ENCODE measurements at places on chromosomes 13 and 19. TPM values are rescaled to one million over a fixed set of nuclear protein-coding genes. Genes with fewer than 3 reads are reported as not detected.

GRCh38 chr13:114017028-114017630 lies 43.3 kb upstream of the C13orf46 start:
- H3K36me3 ChIP-seq: no peaks in the 10 kb centered on the region
- no peak overlapping the region for H3K4me3 ChIP-seq
- H3K4me1 ChIP-seq: no peaks in the 10 kb centered on the region
- no peaks in the 10 kb centered on the region for H3K27me3 ChIP-seq
- DNase-seq: no peak

GRCh38 chr19:51460164-51460992 lies 2.1 kb upstream of the SIGLEC8 start:
- DNase-seq: no peak
- no peaks in the 10 kb centered on the region for H3K4me1 ChIP-seq
- no peaks in the 10 kb centered on the region for H3K27me3 ChIP-seq
- H3K36me3 ChIP-seq: no peaks in the 10 kb centered on the region
- no peak overlapping the region for H3K27ac ChIP-seq
- peak overlapping the region; percentile 40 for H3K4me3 ChIP-seq

Gene SIGLECL1
- not detected for total RNA-seq

- H3K4me1 ChIP-seq: peaks cover 2% of the 10 kb centered on the region
- peak overlapping the region; percentile 2 for H3K4me3 ChIP-seq
- H3K36me3 ChIP-seq: no peaks in the 10 kb centered on the region
- H3K27me3 ChIP-seq: peaks cover 2% of the 10 kb centered on the region
- no peak overlapping the region for H3K27ac ChIP-seq
Measured at GRCh38 chr19:291561-292280, 518 bp upstream of the PLPP2 start.

Gene SPTBN4
- total RNA-seq: 1.1 TPM

Gene NAXD
- 34.1 TPM for total RNA-seq

- H3K27ac ChIP-seq: no peak overlapping the region
- H3K27me3 ChIP-seq: no peaks in the 10 kb centered on the region
- H3K4me3 ChIP-seq: no peak overlapping the region
- no peaks in the 10 kb centered on the region for H3K36me3 ChIP-seq
Measured at GRCh38 chr13:89822467-89822866, 1525.0 kb upstream of the MIR17HG start.

- no peaks in the 10 kb centered on the region for H3K27me3 ChIP-seq
- no peak for DNase-seq
- H3K36me3 ChIP-seq: peaks cover 64% of the 10 kb centered on the region
- H3K27ac ChIP-seq: no peak overlapping the region
- H3K4me3 ChIP-seq: no peak overlapping the region
- no peaks in the 10 kb centered on the region for H3K4me1 ChIP-seq
Measured at GRCh38 chr13:102648046-102648445, 46.8 kb downstream of the METTL21C start.

Gene CEACAM5
- not detected for total RNA-seq

Gene CABP5
- total RNA-seq: not detected

DNA sequence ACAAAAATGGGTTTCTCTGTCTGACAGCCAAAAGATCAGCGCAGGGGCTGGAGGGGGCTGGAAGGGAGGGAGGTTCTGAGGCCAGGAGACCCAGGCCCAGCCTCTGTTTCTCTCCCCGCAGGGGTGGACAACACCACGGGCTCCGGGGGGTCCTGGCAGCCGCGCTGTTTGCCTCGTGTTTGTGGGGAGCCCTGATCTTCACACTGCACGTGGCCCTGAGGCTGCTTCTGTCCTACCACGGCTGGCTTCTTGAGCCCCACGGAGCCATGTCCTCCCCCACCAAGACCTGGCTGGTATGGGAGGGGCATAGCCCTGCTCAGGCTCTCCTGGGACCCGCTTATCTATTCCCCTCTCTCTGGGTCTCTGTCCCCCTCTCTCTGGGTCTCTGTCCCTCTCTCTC lies 9.6 kb downstream of the CPT1C start:
- no peak overlapping the region for H3K27ac ChIP-seq
- no peaks in the 10 kb centered on the region for H3K27me3 ChIP-seq
- no peaks in the 10 kb centered on the region for H3K36me3 ChIP-seq
- DNase-seq: no peak

Gene SCGB2B2
- total RNA-seq: 0.50 TPM

- H3K36me3 ChIP-seq: no peaks in the 10 kb centered on the region
- H3K27me3 ChIP-seq: no peaks in the 10 kb centered on the region
- no peak overlapping the region for H3K27ac ChIP-seq
- no peak for DNase-seq
Measured at GRCh38 chr13:34176633-34177032, 358.7 kb downstream of the RFC3 start.

DNA sequence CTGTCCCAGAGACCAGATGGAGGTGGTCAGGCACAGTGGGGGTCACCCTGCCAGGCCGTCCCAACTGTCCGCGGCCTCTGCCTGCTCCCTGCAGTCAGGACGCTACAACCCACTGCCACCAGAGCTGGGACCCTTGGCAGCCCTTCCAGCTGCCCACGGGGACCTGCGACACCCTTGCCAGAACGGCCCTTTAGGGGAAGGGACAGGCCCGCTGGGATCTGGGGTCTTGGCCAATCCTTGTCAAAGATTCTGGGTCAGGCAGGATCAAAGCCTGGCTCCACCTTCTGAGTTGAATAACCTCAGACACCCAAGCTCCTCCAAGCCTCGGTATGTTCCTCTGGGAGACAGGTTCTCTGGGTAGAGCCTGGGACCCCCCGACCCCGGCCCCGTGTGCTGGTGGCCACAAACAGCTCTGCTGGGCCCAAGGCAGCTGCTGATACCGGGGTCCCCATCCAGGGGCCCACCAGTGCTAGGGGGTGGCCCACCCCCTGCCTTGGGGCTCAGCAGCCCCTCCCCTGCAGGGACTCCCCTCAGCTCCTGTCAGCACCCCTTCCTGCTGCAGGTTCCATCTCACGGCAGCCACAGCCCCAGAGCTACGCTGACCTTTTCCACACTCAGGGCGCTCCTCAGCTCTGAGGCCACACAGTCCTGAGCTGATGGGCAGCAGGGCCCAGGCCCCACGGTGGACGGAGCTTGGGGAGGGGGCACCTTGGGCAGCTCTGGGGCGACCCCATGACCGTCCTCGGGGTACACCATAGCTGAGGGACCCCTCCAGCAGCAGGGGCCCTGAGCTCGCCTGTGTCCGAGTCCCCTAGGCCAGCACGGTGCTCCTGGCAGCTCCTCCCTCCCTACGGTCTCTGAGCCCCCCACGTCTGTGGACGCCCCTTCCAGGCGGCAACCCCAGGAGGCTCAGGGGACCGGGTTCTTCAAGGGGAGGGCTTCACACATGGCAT lies 18.4 kb downstream of the SBNO2 start:
- no peak for DNase-seq
- H3K4me3 ChIP-seq: peak overlapping the region; percentile 40
- H3K27ac ChIP-seq: peak overlapping the region; percentile 99
- H3K27me3 ChIP-seq: no peaks in the 10 kb centered on the region
- H3K36me3 ChIP-seq: peaks cover 3% of the 10 kb centered on the region

DNA sequence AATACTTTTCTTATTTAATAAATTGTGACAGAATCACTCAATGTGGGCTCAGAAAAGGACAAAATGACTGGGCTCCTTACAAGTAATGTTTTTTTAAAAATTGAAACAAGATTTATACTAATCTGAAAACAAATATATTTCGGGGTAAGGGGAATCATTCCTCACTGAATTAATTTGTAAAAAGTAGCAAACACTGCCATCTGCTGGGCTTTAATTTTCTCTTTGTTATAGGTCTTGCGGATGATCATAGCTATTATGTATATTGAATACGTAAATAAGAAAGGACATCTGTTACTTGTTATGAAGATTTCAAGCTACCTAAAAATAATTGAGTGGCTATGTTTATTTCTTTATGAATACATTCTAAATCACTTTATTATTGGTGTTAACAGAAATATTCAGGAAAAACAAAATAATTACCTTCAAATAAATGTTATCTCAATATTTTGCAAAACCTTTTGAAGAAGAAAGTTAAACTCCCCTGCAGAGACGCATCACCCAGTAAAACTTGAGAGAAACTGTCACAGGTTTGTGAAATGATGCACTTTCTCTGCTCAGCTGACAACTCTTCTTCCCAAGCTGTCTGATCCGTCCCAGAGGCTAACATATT lies 17.8 kb upstream of the ENOX1 start:
- H3K4me1 ChIP-seq: no peaks in the 10 kb centered on the region
- no peak overlapping the region for H3K4me3 ChIP-seq
- H3K36me3 ChIP-seq: no peaks in the 10 kb centered on the region
- H3K27ac ChIP-seq: no peak overlapping the region
- DNase-seq: no peak
- no peaks in the 10 kb centered on the region for H3K27me3 ChIP-seq

GRCh38 chr19:11087870-11088505 lies 1.3 kb upstream of the LDLR start:
- peak overlapping the region; percentile 95 for H3K27ac ChIP-seq
- DNase-seq: no peak
- H3K36me3 ChIP-seq: no peaks in the 10 kb centered on the region
- peak overlapping the region; percentile 43 for H3K4me3 ChIP-seq

Gene U2AF2
- 66.6 TPM for total RNA-seq

GRCh38 chr13:77545626-77546412 lies 10.3 kb downstream of the SCEL start:
- H3K36me3 ChIP-seq: no peaks in the 10 kb centered on the region
- no peak overlapping the region for H3K27ac ChIP-seq
- DNase-seq: no peak

GRCh38 chr19:31269425-31270127 lies 79.7 kb downstream of the TSHZ3 start:
- H3K36me3 ChIP-seq: no peaks in the 10 kb centered on the region
- H3K27ac ChIP-seq: no peak overlapping the region
- H3K4me1 ChIP-seq: no peaks in the 10 kb centered on the region

Gene FFAR3
- total RNA-seq: 0.33 TPM

Gene PSG3
- total RNA-seq: not detected

- no peaks in the 10 kb centered on the region for H3K36me3 ChIP-seq
- H3K4me1 ChIP-seq: no peaks in the 10 kb centered on the region
- no peak for DNase-seq
- no peak overlapping the region for H3K4me3 ChIP-seq
Measured at GRCh38 chr13:47005756-47006414, 109.0 kb upstream of the HTR2A start.

DNA sequence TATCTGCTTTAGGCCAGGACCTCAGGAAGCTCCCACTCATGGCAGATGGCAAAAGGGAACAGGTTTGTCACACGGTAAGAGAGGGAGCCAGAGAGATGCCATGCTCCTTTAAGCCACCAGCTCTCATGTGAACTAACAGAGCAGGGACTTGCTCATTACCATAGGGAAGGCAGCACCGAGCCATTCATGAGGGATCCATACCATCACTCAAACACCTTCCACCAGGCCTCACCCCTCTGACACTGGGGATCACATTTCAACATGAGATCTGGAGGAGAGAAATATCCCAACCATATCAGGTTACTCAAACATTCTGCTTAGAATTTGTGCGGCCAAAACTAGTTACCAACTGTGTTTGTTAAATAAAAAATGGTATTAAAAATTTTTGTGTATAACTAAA lies 427.0 kb downstream of the UQCRFS1 start:
- no peaks in the 10 kb centered on the region for H3K36me3 ChIP-seq
- H3K4me1 ChIP-seq: no peaks in the 10 kb centered on the region
- H3K27ac ChIP-seq: no peak overlapping the region
- H3K27me3 ChIP-seq: no peaks in the 10 kb centered on the region

Gene KCNJ14
- total RNA-seq: 0.23 TPM

- H3K4me3 ChIP-seq: peak within 1 kb of the TSS; percentile 3
- no peaks in the 10 kb centered on the region for H3K4me1 ChIP-seq
- DNase-seq: no peak
- H3K36me3 ChIP-seq: no peaks in the 10 kb centered on the region
- H3K27me3 ChIP-seq: no peaks in the 10 kb centered on the region
- peak within 1 kb of the TSS; percentile 43 for H3K27ac ChIP-seq
Measured at GRCh38 chr19:8577247-8577646, at the start of gene MYO1F. MYO1F (minus strand) TSS chr19:8577442; CDS start chr19:8577309, 133 bp downstream.

DNA sequence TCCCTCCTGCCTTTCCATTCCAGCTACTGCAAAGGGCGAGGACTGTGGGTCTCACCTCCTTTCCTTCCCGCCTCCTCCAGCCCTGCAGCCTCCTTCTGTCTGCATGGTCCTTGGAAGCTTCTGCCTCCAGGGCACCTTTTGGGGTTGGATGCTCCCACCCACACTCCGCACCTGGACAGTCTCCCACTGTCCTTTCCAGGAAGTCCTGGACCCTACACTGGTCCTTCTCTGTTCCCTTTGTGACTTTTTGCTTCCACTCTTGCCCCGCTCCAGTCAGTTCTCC lies 130.8 kb downstream of the USP12 start:
- no peaks in the 10 kb centered on the region for H3K4me1 ChIP-seq
- no peaks in the 10 kb centered on the region for H3K27me3 ChIP-seq
- H3K27ac ChIP-seq: no peak overlapping the region
- H3K36me3 ChIP-seq: no peaks in the 10 kb centered on the region
- H3K4me3 ChIP-seq: no peak overlapping the region
- DNase-seq: peak; percentile 28

DNA sequence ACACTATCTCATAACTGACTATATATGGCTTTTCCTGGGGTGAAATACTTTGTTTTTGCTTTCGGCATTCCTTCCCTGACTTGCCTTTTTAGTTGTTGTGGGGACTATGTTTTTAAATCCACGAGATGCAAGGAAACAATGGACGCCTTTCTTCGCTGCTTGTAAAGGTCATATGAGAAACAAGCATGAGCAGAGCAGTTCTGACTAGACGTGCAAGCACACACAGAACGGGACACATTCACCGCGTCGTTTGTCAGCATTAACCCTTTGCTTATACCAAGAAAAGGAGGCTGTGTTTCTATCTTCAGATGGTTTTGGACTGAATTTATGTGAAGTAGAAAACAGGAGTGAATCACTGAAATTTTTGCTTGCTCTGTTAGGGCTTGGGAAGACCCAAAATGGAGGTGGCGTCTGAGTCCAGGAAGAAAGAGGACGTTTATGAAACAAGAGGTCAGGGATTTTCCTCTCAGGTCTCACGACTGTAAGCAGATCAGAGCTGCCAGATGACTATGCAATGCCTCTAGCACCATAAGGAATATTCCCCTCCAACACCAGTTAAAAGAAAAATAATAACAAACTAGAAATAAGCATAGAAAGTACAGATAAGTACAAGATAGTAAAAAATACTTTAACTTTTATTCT lies 358.9 kb downstream of the DLEU7 start:
- no peak overlapping the region for H3K27ac ChIP-seq
- no peak for DNase-seq
- no peak overlapping the region for H3K4me3 ChIP-seq
- H3K36me3 ChIP-seq: no peaks in the 10 kb centered on the region
- H3K4me1 ChIP-seq: no peaks in the 10 kb centered on the region

DNA sequence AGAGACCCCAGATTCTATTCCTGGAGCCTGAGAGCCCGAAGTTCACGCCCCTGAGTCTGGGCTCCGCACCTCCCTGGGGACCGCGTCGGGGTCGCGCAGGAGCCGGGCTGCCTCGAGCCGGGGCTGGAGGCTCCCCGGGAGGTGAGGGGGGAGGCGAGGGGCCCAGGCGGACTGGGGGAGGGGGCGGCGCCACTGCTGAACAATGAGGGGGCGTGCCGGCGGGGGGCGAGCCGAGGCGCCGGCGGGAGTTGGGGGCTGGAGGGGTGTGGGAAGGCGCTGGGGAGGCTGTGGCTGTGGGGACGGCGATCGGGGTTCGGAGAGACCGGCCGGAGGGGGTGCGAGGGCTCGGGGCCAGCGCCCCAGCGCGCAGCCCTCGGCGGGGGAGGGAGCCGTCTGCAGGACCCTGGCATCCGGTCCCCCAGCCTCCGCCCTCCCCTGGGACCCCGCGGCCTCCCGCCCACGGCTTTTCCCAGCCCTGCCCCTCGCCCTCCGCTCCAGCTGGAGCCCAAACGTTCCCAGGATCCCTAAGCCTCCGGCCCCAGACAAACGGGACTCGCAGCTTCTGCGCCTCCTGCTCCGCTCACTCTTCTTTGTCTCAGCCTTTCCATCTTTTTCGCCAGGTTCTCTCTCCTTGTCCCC lies 922 bp downstream of the PLEKHG2 start:
- H3K36me3 ChIP-seq: peaks cover under 1% of the 10 kb centered on the region
- no peaks in the 10 kb centered on the region for H3K27me3 ChIP-seq
- H3K4me3 ChIP-seq: peak overlapping the region; percentile 64
- peaks cover 5% of the 10 kb centered on the region for H3K4me1 ChIP-seq
- DNase-seq: no peak
- H3K27ac ChIP-seq: peak overlapping the region; percentile 89

All from liver (tissue), 10 donors.